SK-N-SH (cell line): ENCODE measurements at places on chromosomes 5 and 9.

DNA sequence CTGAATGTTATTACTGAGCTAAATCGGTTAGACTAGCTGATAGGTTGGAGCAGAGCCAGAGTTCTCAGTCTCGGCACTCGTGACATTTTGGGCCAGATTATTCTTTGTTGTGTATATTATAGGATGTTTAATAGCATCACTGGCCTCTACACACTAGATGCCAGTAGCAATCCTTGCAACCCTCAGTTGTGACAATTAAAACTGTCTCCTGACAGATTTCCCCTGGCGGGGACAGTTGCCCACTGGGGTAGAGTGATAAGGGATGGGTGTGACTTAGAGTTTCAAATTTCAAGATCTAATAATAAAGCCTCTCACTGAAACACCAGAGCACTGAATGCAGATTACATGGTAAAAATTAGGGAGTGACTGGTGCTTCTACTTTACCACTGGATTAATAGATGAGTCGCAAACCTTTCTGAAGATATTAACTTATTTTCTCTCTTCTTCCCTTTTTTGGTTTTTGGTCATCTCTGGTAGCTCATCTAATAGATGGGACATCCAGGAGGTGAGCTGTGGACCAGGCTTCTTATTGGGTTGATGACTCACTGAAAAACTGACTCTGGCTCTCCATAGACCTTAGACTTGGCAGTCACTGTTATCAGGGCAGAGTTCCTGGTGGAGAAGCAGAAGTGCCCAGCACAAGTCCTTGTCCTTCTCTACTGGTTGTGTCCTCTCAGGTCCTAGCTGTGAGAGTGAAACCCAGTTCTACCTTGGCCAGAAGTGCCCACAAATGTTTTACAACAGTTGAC is 150.3 kb downstream of the UNC13B start:
- no peak for DNase-seq

GRCh38 chr9:70485273-70485858 is 70.9 kb upstream of the KLF9 start:
- no peak for DNase-seq

- DNase-seq, result no peak
Measured at GRCh38 chr5:66710557-66711088, 114.4 kb downstream of the MAST4 start.

DNA sequence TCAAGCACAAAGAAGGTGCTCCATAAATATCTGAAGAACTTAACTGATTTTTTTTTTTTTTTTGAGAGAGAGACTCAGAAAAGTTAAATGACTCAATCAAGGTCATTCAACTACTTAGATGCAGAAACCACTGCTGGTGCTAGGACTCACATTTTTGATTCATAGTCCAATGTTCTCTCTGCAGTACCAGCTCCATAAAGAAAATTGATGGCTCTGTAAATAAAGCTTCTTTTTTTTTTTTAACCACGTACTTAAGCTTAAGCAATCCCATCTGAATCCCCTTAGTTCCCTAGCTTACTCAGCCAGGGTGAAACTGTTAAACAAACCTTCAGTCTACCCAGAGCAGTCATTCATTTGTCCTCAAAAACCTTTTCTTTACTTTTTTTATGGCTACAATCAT is 657.0 kb upstream of the WWC1 start:
- DNase-seq, result no peak

GRCh38 chr9:124658165-124659017 is 112.7 kb downstream of the NR6A1 start:
- DNase-seq, result peak; percentile 76

GRCh38 chr5:98521821-98522220 is 251.6 kb upstream of the RGMB start:
- DNase-seq, result no peak

DNA sequence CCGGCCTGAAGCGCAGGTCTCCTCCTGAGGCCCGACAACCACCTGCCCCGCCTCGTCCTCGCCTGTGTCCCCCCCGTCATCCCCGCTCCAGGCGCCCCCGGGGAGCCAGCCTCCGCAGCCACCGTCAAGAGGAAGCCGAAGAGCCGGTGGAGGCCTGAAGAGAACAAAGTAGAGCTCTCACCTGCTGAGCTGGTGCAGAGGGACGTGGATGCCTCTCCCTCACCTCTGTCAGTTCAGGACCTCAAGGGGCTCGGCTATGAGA is 169.9 kb downstream of the HINT1 start:
- DNase-seq, result no peak

DNA sequence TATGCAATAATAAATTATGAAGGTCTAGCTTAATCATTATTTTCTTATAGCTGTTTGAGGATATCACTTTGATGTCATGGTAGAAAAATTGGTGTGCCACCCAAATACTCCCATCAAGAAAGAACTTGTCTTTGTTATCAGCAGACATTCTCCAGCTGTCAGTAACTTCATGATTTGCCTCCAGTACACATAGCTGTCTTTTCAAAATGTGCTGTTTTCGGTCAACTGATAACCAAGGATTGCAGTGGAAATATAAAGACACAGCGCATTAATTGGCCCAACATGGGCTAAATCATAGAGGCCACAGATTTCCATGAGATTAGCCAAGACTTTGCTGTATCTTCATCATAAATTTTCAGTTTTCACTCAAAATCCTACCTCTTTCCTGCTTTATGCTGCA is 993.5 kb upstream of the SEMA6A start:
- no peak for DNase-seq

DNA sequence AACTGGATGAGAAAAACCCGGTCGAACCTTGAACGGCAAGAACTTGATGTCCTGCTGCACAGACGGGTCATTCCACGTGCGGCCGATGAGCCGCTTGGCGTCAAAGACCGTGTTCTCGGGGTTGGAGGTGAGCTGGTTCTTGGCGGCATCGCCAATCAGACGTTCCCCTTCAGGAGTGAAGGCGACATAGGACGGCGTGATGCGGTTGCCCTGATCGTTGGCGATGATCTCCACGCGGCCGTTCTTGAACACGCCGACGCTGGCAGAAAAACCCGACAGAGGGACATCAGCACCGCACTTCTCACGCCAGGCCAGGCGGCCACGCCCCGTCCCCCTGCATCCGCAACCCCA is 519 bp downstream of the HSPA5 start:
- no peak for DNase-seq

GRCh38 chr5:176408590-176408989 is 7.7 kb downstream of the CLTB start:
- no peak for DNase-seq

- no peak for DNase-seq
Measured at GRCh38 chr9:128555180-128555721, 2.9 kb downstream of the SPTAN1 start.

GRCh38 chr5:129392681-129393080 is 67.4 kb upstream of the ADAMTS19 start:
- DNase-seq, result no peak

DNA sequence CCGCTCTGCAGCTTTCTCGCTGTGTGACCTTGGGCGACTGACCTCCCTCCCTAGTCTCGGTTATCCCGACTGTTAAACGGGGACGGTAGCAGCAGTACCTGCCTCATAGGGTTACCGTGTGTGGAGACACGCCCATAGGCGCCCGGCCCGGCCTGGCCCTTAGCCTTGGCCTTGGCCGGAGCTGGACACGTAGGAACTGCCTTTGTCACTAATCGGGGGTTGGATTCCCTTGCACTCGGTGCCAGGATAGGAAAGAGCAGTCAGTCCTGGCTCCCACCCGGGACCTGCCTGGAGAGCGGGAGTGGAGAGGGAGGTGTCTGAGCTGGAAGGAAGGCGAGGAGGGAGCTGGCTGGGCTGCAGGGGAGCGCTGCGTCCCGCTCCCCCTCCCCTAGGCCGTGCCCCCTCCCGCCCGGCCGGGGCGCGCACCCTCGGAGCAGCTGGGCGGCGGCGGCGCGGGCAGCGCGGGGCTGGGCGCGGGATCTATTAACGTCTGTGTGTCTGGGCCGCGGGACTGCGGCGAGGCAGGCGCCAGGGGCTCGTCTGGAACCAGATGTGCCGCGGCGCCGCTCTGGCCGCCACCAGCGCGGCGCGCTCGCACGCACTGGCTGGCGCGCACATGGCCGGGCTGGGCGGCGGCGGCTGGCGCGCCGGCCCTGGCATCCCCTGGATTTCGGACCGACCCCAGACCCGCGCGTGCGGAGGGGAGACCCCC is 31.7 kb downstream of the PRRX2 start:
- peak; percentile 96 for DNase-seq

GRCh38 chr9:18357321-18357720 is 116.6 kb upstream of the ADAMTSL1 start:
- no peak for DNase-seq

DNA sequence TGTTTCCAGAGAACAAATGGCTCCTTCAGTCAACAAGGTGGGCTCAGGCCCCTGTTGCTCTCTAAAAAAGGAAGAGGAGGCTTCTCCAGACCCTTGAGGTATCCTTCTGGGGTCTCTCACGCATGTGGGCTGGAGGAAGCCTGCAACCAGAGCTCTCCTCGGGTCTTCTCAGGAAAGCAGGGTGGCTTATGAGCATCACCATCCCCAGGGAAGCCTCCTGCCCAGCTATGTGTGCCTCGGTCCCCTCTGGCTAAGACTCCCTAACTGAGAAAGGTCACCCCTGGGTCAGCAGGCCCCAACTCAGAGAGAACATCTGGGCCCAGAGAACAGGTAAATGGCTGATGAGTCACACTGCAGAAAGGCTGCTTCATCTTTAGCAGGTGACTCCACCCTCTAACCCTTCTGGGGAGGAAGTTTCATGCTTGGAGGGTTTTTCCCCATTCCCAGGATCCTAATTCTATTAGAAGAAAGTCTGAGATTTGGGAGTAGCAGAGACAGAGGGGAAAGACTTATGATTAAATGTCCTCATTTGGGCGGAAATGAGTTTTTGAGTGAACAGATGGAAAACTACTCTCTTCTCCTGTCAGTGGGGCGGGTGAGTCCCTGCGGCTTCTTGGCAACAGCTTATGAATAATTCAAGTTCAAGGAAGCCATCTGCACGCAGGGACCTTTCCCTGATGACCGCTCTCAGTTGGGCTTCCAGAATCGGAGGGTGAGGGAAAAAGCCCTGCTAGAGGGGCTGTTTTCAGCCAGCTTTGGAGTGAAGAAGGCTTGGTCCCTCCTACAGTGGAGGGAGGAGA is 41.9 kb downstream of the TGFBI start:
- DNase-seq, result no peak

DNA sequence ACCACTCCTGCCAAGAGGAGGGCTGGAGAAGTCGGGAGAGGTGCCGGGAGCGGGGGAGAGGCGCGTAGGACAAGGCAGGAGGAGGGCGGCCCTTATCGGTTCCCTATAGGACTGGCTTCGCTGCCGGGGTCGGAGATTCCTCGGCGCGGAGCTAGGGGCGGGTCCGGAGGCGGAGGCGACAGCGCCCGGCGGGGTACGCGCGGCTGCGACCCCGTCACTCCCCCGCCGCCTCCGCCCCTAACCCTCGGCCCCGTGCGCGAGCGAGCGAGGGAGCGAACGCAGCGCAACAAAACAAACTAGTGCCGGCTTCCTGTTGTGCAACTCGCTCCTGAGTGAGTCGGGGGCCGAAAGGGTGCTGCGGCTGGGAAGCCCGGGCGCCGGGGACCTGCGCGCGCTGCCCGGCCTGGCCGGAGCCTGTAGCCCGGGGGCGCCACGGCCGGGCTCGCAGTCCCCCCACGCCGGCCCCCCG is 2.0 kb downstream of the GLIS3 start:
- peak; percentile 74 for DNase-seq

DNA sequence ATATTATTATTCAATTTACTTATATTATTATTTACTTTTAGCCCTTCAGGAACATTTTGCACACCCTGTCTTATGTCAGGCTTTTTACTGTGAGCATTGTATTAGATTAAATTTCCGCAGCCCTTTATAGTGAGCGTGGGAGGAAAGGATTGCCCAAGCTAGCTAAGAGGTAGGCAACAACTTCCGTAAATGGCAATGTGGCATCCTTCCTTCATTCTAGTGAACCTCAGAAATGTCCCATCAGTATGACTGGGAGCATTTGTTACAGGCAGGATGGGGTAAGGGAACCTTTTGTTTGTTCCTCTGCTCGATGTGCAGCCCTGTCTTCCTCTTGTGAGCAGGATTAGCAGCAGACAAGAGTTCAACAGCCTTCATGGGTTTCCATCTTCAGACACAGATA is 6.2 kb upstream of the CD180 start:
- no peak for DNase-seq

DNA sequence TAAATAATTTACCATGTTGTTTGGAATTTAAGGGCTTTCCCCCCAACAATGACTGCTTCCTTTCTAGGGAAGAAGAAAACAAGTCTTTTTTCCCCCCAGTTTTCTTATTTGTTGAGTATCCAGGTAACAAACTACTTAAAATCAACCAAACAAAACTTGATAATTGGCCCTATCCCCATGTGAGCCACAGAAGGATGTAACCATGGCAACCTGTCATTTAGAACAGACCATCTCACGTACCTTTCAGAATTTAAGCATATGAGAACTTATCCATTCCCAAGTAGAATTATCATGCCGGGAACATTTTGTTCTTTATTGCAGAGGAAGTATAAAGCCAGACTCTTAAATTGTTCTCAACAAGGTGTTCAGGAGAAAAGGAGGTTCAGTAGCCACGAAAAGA is 392.3 kb downstream of the CETN3 start:
- DNase-seq, result no peak

DNA sequence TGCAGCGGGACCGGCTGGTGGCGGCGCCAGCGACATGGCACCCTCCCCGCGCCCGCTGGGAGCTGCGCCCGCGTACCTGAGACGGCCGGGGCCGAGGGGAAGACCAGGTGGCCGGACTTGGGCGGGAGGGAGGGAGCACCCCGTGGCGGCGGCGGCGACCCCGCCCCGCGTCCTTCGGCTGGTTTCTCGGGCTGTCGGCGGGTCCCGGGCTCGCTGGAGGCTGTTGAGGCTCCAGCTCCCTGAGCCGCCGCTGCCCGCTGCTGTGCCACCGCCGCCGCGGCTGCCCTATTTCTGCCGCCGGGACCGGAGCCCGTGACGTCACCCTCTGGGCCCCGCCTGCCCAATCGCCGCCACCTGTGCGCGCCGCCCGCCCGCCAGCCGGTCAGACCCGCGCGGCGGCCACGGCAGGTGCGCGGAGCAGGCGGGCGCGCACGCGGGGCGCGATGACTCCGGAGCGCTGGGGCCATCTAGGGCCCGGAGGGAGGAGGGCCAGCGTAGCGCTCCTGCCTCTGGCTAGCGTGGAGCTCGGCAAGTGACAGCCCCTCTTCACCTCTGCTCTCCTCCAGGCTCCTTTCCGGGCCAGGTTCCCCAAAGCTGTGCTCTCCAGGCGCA is at the start of gene FSTL4:
Gene FSTL4, minus strand, starts transcription at position 293 of the 612 bp plus-strand sequence.
- DNase-seq, result peak; percentile 82

DNA sequence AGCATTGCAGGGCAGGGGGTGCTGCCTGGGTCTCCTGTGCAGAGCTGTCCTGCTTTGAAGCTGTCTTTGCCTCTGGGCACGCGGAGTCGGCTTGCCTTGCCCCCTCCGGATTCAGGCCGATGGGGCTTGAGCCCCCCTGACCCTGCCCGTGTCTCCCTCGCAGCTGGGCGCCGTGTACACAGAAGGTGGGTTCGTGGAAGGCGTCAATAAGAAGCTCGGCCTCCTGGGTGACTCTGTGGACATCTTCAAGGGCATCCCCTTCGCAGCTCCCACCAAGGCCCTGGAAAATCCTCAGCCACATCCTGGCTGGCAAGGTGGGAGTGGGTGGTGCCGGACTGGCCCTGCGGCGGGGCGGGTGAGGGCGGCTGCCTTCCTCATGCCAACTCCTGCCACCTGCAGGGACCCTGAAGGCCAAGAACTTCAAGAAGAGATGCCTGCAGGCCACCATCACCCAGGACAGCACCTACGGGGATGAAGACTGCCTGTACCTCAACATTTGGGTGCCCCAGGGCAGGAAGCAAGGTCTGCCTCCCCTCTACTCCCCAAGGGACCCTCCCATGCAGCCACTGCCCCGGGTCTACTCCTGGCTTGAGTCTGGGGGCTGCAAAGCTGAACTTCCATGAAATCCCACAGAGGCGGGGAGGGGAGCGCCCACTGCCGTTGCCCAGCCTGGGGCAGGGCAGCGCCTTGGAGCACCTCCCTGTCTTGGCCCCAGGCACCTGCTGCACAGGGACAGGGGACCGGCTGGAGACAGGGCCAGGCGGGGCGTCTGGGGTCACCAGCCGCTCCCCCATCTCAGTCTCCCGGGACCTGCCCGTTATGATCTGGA is 2.7 kb downstream of the CEL start:
- DNase-seq, result no peak
